ENCODE measurements at places on chromosomes 5 and 9.
A peak's percentile ranks its signal among the peaks of the same experiment; 100 is the strongest.

DNA sequence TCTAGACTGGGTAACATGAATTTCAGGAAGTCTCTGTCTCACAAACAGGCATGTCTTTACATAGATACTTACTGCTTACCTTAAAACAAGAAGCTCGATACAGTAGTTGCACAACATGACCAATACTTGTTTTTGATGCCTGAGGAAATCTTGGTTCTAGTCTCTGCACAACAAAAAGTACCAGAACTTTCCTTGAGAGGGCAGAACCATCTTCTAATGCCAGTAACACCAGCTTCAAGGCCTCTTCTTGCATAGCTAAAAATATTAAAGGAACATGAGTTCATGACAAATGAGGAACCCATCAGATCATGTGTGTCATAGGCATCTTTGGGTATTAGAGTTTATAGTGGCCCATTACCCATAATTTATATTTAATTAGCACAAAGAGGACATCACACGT lies 22.0 kb downstream of the RC3H2 start:
- DNase-seq = no peak

DNA sequence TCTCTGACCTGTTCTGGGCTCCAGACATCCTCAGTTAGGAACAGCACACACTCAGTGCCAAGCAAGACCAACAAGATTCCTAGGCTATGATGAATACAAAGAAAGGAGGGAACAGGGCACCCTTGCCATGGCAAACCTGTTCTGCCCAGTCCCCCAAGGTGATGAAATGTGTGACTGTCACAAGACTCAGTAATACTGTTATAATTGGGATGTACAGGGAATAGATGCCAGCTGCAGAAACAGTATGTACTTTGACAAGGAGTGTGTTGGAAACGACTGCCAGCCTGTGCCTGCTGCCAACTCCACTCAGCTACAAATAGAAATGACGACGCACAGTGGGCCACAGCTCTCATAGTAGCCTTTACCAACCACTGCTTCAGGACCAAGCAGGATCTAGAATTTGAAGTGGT lies 453.0 kb downstream of the EFNA5 start:
- DNase-seq = peak; percentile 71

DNA sequence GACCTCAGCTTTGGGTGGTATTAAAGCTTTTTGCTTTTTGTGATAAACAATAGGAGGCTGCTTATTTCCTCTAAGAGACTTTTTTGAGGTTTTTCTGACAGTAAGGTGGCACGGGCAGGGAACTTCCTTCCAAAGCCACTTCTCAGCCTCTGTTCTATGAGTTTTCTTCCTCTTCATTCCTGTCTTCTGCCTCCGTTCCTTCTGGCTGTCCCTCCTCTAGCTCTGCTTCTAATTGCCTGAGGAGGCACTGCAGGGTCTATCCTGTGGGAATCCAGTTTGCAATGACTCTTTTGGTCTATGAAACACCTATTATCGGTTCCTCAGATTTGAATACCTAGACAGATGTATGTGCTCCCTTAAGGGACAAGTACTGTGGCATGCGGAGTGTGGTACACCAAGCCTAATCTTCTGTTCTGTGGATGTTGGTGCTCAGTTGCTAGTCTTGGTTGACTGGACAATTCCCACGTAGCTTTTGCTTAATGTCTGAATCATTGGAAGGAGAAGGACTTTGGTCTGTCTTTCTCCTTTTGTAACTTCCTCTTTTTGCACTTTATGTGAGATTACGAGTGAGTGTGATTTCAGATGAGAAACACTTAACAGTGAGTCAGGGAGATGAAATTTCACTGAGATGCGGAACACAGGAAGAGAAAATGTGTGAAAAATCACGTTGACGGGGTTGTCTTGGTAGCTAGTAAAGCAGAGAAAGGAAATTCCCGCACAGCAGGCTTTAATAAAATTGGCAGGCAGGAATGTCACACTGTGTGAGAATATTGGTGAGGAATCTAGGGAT lies 305.2 kb downstream of the EFNA5 start:
- no peak for DNase-seq

GRCh38 chr9:93461821-93462220 lies 8.4 kb upstream of the FAM120AOS start:
- no peak for DNase-seq
